ENCODE measurements at places on chromosomes 4 and X.

DNA sequence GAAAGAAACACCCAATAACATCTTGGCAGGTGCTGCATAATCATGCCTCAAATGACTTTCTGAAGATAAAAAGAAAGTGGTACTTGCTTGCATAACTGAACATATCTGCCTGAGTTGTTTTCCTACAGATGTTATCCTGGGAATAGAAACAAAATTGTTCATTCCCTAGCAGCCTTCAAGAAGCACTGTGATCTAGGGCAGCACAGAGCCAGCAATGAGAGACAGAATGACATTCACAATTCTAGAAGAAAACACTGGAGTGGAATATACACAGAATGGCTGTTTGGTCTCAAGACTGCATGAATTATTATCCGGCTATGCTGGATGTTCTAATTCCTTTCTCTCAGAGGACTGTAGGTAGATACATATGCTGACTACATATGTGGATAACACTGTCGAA lies 790.9 kb downstream of the PDHA2 start:
- no peak for DNase-seq

GRCh38 chrX:134676436-134676835 lies 18.2 kb upstream of the PLAC1 start:
- no peak for DNase-seq

GRCh38 chrX:124335598-124335997 lies 3.1 kb downstream of the TEX13D start:
- DNase-seq, result no peak

- no peak for DNase-seq
These were observed 29.1 kb downstream of the NPY2R start for GRCh38 chr4:155237567-155237966.

- no peak for DNase-seq
These were observed 20.4 kb downstream of the HERC5 start for GRCh38 chr4:88477229-88477860.
